ENCODE measurements at places on chromosomes 1 and 21. TPM values are rescaled to one million over a fixed set of nuclear protein-coding genes. Genes with fewer than 3 reads are reported as not detected.

GRCh38 chr21:34642211-34643075 lies 26.4 kb upstream of the CLIC6 start:
- no peak overlapping the region for H3K4me3 ChIP-seq
- DNase-seq, result no peak
- H3K36me3 ChIP-seq, result no peaks in the 10 kb centered on the region
- no peak overlapping the region for H3K27ac ChIP-seq
- no peaks in the 10 kb centered on the region for H3K27me3 ChIP-seq

- no peak for DNase-seq
- H3K27ac ChIP-seq, result no peak overlapping the region
- H3K27me3 ChIP-seq, result peaks cover 6% of the 10 kb centered on the region
- no peak overlapping the region for H3K4me3 ChIP-seq
- no peaks in the 10 kb centered on the region for H3K36me3 ChIP-seq
- H3K4me1 ChIP-seq, result no peaks in the 10 kb centered on the region
Observed at GRCh38 chr1:219676012-219676765, 63.3 kb upstream of the ZC3H11B start.

- no peak for DNase-seq
- H3K4me3 ChIP-seq, result no peak overlapping the region
- H3K27me3 ChIP-seq, result no peaks in the 10 kb centered on the region
- no peak overlapping the region for H3K27ac ChIP-seq
- H3K4me1 ChIP-seq, result peaks cover 2% of the 10 kb centered on the region
- no peaks in the 10 kb centered on the region for H3K36me3 ChIP-seq
Observed at GRCh38 chr1:26874896-26875295, 11.9 kb downstream of the SFN start.

DNA sequence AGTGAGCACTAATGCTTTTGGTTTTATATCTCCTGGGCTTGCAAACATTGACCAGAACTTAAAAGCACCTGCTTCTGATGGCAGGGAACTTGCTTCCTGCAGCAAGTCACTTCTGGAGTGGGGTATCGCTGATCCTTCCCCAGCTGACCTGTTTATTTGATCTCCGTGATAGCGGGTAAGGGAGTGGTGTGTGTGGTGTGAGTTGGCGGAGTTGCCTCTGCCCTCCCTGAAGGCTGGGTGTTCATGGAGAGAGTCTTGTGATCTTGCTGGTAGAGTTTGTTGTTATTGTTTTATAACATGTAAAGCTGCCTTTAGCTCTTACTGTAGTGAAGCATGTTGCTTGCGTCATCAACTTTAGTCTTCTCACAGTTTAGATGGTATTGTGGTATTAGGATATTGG lies 3.9 kb downstream of the MFN2 start:
- H3K36me3 ChIP-seq, result peaks cover 13% of the 10 kb centered on the region
- no peak for DNase-seq

ADGRL4 gene
- not detected for total RNA-seq

WRAP73 gene
- 35.4 TPM for total RNA-seq

FAM229A gene
- 2.1 TPM for total RNA-seq

Data from activated naive CD4-positive, alpha-beta T cell treated with anti-CD3 and anti-CD28 coated beads for 36 hours (primary cell).